ENCODE measurements at places on chromosomes 5 and 9.

GRCh38 chr5:160679567-160680309 is 172.3 kb downstream of the ATP10B start:
- no peak for DNase-seq

DNA sequence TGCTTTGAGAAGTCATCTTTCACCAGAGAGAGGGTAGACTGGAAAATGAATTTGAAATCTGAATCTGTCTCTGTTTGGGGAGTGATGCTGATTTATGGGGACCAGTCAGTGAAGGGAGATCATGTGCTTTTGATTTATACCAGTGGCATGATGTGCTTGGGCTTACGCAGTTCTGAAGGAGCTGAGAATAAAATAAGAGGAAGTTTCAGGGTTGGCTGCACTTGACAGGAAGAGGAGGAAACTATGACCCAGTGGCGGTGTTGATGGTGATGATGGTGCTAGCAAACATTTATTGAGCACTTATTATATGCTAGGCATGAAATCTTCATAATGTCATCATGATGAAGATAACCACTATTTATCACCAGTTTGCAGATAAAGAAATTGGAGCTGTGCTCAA is 136.4 kb upstream of the GLRA1 start:
- no peak for DNase-seq

DNA sequence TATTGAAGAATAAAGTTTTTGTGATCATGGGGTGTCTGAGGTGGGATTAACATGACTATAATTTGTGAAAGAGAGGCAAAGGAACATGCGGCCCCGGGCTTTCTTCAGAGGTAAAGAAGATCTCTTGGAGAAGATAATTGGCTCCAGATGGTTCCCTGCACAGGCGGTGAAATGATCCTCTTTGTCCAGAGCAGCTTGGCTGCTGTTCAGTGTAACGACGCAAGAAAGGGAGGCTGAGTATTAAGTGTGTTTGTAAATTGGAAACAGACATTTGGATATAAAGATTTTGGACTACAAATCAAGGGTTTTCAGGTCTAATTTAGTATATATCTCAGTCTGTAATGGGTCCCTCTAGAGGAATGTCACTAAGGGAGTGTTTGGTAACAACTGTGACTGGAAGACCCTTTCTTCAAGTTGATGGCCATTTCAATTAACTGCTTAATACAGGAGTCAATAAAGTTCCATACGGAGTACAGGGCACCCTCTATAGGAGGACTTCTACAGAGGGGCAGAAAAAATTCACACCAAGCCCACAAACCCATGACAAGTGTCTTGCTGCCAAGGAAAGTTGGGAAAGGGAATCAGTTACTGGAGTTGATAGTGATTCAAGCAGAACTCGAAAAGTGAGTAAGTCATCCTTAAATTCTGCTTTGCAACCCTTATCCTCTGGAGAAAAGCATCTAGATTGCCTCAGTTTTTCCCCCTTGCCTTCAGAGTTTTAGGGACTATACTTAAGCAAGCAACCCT is 4.1 kb downstream of the EQTN start:
- DNase-seq, result no peak

DNA sequence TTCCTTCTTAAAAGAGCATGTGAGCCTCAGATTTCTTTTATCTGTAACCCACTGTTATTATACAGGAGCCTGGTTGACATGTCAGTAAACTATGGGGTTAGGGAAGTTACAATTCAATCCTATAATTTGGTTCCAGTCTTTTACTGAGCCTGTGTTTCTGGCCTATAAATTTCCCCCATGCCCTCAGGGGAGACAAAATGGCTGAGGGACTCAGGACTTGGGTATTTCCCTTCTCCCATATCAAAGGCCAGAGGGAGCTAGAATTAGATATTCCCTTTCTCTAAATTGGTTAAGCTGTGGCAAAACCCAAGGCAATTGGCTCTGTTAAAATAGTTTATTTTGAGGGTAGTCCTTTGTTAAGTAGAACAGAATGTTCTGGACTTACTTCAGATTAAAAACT is 823.2 kb downstream of the TLE1 start:
- no peak for DNase-seq

- DNase-seq, result no peak
These were observed 22.3 kb upstream of the ZNF474 start for GRCh38 chr5:122107016-122107415.

DNA sequence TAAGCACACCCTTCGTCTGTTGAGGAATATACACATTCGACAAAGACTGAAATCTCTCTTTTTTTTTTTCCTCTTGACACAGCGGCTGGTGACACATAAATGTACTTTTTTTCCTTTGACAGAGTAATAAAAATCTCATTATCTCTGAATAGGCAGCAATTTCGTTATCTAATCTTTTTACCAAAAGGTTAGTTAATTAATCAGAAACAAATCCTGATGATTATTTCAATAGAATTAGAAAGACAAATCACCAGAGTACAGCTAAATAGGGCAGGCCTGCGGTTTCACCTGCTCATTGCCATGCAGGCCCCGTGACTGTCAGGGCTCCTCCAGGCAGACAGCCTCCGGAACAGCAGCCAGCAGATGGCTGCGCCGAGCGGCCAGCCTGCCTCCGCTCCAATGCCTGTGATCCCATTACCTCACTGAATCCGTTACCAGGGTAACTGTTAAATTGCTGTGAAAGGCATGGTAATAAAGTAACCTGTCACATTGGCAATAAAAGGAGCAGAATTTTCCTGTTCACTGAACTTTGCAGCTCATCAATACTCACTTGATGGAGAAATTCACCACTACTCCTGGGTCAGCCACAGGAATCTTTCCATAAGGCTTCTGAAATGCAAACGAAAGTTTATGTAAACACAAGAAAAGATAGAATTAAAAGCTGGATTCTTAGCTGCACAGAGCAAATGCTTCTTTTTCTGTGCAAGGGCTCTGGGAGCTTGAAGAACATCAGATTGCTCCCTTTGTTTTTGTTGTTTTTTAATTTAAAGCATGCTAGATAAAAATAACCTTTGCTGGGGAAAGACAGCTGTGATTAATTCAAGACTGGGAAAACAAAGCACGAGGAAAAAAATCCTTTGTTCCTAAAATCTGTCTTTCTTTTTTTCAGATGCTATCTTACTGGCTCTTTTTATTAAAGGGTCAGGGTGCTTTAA is 666.4 kb upstream of the ZNF608 start:
- DNase-seq, result no peak

- no peak for DNase-seq
These were observed 110.3 kb upstream of the CTSL start for GRCh38 chr9:87615547-87616148.

- no peak for DNase-seq
These were observed 1.4 kb downstream of the MARCHF3 start for GRCh38 chr5:127028822-127029457.

GRCh38 chr9:109974918-109975276 is 194.9 kb downstream of the PALM2AKAP2 start:
- no peak for DNase-seq

DNA sequence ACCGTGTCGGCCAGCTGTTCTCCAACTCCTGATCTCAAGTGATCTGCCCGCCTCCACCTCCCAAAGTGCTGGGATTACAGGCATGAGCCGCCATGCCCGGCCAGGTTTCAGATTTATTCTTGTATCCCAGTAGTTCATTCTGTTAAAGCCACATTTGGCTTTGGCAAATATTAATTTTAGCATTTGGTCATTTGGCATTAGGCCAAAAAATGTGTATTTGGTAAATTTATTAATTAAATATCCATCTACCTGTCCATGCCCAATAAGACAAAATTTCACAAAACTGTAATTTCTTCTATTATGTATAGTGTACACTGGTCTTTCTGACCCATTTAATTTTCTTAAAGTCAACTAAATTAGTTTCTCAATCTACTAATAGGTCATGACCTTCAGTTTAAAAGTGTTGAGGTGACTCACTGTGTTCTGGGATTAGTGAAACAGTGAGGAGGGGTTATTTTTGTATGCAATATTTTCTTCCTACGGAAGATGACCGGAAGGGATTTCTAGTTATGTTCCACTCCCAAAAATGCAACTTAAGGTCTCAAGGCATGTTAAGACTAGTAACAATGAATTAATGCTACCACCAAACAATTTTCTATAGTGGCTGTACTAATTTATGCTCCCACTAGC is 21.0 kb downstream of the OSTF1 start:
- DNase-seq, result no peak

DNA sequence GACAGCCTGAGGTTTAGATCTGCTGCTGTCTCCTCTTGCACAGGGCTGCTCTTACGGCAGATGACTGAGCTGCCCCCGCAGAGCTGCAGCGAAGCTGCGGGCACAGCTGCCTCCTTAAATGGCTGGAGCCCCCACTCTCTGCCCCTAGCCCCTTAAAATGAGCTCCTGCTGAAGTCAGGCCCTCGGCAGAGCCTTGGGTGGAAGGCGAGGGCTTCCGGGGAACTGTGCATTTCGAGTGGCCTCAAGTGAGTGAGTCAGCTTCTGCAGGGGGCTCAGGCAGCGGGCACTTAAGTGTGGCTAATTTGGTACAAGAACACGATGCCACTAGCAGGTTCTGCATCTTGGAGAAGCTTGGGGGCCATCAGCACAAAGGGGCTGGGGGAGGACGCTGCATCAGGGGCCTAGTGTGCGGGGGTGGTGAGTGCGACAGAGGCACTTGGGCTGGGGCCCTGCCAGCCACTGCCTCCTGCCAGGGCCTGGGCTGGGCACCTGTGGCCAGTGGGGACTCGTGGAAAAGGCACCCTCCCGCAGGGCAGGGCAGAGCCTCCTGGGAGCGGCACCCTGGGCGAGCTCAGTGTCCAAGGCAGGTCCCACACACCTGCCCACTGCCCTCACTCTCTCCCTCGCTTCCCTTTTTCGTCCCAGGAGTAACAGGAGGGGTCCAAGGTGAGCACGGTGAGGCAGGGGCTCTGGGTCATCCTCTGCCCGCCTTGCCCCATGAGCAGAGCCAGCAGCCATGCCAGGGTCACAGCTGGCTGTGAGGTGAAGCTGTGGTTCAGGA is 28.8 kb upstream of the RNU6ATAC start:
- DNase-seq, result no peak

GRCh38 chr5:35230038-35230611 is at the start of gene PRLR:
PRLR (minus strand) TSS chr5:35230487; CDS start chr5:35089620, 140,867 bp downstream.
- no peak for DNase-seq

DNA sequence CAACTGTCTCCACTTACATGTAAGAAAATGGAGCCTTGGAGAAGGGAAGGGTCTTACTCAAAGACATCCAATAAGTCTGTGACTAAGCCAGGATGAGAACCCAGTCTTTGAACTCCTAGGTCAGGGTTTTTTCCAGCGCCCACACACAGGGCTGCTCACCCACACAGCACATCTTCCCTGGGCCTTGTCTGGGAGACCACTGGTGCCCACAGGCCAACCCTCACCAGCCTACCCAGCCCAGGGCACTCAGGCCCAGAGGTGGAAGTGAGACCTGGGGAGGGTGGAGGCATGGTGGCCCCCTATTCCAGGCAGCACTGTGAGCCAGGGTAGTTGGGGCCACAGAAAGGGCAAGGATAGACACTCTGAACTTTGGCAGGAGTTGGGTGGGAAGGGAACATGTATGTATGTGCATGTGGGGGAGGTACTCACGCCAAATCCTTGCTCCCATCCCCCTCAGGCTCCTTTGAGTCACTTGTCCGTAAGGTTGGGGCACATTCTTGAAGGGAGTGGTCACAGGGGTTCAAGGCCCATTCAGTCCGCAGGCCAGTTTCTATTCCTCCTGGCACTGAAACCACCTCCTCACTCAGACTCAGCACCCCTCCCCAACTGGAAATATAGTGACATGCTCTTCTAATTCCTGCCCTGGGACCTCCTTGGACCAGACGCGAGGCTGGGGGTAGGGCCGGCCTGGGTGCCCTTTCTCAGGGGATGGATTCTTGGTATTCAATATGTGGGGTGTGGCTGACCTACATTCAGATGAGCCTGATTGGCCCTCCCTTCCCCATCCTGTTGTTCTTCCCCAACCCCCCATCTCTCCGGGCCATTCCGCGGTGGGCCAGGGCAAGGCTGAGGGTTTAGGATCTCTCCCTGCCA is 2.9 kb upstream of the SLC4A9 start:
- no peak for DNase-seq

DNA sequence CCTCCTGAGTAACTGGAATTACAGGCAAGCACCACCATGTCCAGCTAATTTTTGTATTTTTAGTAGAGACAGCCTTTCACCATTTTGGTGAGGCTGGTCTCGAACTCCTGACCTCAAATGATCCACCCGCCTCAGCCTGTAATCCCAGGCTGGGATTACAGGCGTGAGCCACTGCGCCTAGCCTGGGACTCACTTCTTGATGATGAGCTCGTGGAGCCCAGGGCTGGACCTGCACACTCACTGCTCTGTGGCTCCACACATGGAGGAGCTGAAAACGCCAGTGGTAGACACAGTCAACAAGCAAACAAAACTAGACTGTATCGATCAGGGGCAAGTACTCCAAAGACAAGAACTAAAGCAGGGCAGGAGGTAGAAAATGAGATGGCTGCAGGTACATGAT is 59.8 kb upstream of the RPL26L1 start:
- no peak for DNase-seq

DNA sequence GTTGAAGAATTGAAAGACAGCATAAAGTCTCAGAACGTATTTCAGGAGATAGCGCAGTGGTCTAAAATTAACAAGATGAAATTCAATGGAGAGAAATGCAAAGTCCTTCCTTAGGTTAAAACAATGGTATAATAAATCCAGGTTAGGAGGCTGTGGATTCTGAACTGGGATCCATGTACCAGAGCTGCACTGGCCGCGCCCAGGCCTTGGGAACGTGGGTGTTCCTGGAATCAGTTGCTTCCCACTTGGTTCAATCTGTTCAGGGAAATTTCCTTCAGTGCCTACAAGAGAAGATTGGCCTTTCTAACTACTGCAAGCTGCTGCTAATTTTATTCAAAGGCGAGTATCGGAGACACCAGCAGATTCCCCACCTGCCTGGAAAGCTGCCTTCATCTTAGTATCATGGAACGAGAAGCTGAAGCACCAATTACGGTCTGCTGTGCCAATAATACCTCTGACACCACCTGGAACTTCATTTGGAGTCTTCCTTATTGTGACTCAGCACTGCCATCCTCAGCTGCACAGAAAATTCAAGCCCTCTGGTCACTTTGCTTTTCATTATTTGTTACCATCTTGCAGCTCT is 14.3 kb upstream of the CTNND2 start:
- no peak for DNase-seq

DNA sequence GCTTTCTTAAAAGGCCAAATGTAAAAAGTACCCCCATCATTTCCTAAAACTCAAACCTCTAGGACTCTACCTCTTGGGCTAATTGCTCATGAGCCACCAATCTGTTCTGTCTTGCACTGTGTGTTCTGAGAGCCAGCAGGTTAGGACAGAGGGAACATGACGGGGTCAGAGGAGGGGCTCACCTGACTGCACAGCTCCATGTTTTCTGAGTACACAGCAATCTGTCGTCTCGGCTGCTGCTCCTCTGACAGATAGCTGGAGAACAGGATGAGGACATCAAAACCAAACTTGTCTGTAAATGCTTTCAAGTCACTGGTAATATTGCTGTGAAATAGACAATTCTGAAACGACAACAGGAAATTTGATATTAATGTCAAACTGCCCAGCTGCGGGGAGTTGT is 50.9 kb upstream of the PCA3 start:
- DNase-seq, result no peak
